ENCODE measurements at places on chromosomes 6 and 20. TPM values are rescaled to one million over a fixed set of nuclear protein-coding genes. Genes with fewer than 3 reads are reported as not detected.

- no peak for DNase-seq
- no peak overlapping the region for H3K27ac ChIP-seq
- no peaks in the 10 kb centered on the region for H3K36me3 ChIP-seq
- peaks cover 2% of the 10 kb centered on the region for H3K27me3 ChIP-seq
- H3K4me3 ChIP-seq = no peak overlapping the region
- H3K4me1 ChIP-seq = no peaks in the 10 kb centered on the region
Measured at GRCh38 chr6:14488180-14488579, 370.6 kb downstream of the CD83 start.

DNA sequence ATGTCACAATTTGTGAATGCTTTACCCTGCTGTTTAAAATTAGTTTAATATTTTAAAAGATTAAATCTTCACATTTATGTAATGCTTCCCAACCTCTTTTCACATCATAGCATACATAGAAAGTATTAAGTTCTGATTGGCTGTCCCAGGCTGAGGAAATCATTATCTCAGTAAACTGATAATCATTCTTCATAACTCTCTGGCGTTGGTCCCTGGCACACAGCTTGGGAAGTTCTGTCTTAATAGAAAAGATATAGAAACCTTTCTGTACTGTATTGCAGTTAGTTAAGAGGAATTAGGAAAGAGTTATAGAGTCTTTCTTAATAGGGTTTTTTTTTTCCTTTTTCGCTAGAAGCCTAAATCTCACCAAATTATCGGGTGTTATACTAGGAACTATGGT is 85.4 kb downstream of the CBFA2T2 start:
- H3K27me3 ChIP-seq = no peaks in the 10 kb centered on the region
- DNase-seq = no peak
- H3K4me3 ChIP-seq = no peak overlapping the region
- peaks cover 37% of the 10 kb centered on the region for H3K4me1 ChIP-seq

DNA sequence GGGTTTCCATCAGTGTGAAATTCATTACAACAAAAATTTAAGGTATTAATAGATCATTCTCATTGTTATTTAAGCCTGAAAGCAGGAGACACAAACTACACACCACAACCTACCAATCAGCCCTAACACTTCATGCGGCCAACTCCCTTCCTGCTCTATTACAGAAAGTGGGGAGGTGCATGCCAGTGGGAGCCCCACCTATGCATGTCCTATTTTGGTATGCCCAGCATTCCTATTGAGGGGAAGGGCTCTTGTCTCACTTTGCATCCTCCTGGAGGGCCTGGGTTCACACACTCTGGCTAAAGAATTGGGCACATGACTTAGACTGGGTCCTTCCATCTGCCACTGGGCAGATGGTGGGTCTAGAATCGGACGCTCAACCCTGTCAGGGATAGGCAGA is 450.0 kb downstream of the PTPRT start:
- no peak overlapping the region for H3K27ac ChIP-seq
- no peak for DNase-seq
- no peaks in the 10 kb centered on the region for H3K27me3 ChIP-seq
- no peak overlapping the region for H3K4me3 ChIP-seq

DNA sequence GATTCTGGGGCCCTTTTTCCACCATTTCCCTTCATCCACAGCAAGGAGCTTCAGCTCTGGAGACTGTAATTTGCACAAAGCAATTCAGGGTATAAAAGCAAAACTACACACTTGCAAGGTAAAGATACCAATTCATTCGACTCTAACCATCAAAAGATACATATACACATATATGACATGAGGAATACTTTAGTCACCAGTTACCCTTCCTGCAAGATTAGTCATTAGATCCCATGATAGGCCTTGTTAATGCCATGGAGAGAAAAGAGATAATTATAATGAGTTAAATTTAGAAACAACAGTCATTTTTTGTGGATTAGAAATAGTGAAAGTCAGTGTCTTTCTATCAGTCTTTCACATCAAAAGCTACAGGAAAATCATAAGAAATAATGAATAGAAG is 204.2 kb downstream of the KCNQ5 start:
- DNase-seq = no peak
- no peak overlapping the region for H3K4me3 ChIP-seq
- peaks cover 12% of the 10 kb centered on the region for H3K4me1 ChIP-seq
- no peak overlapping the region for H3K27ac ChIP-seq
- peaks cover 2% of the 10 kb centered on the region for H3K36me3 ChIP-seq
- no peaks in the 10 kb centered on the region for H3K27me3 ChIP-seq

- H3K4me1 ChIP-seq = no peaks in the 10 kb centered on the region
- H3K27me3 ChIP-seq = peaks cover 69% of the 10 kb centered on the region
- no peak for DNase-seq
- H3K27ac ChIP-seq = no peak overlapping the region
- H3K36me3 ChIP-seq = no peaks in the 10 kb centered on the region
- no peak overlapping the region for H3K4me3 ChIP-seq
Measured at GRCh38 chr6:41325446-41326066, 9.9 kb upstream of the NCR2 start.

- H3K4me1 ChIP-seq = no peaks in the 10 kb centered on the region
- no peak for DNase-seq
- H3K27ac ChIP-seq = no peak overlapping the region
- no peaks in the 10 kb centered on the region for H3K36me3 ChIP-seq
Measured at GRCh38 chr6:48933136-48933535, 529.9 kb downstream of the MMUT start.

GRCh38 chr20:18377896-18378481 is 88.8 kb downstream of the DZANK1 start:
- no peak overlapping the region for H3K4me3 ChIP-seq
- no peaks in the 10 kb centered on the region for H3K36me3 ChIP-seq
- H3K27me3 ChIP-seq = peaks cover 18% of the 10 kb centered on the region
- H3K4me1 ChIP-seq = no peaks in the 10 kb centered on the region
- no peak overlapping the region for H3K27ac ChIP-seq

- H3K36me3 ChIP-seq = peaks cover 16% of the 10 kb centered on the region
- H3K27ac ChIP-seq = no peak overlapping the region
- H3K4me1 ChIP-seq = peaks cover 15% of the 10 kb centered on the region
- no peak overlapping the region for H3K4me3 ChIP-seq
Measured at GRCh38 chr6:56996401-56996800, 41.5 kb downstream of the BEND6 start.

DNA sequence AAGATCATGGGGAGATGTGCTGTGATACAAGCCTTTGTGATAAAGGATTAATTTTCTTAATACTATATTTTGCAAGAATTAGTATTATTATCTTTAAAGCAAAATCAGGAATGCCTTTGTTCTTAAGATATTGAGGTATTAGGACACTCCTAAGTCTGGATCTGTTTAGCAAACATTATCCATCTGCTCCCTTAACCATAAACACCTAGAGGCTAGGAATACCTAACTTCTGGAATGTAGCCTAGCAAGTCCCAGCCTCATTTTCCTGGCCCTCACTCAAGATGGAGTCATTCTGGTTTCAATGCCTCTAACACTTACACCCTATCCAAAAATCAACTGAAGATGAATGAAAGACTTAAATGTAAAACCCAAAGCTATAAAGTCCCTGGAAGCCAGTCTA is 106.3 kb upstream of the GJE1 start:
- peaks cover 3% of the 10 kb centered on the region for H3K36me3 ChIP-seq
- peaks cover 19% of the 10 kb centered on the region for H3K4me1 ChIP-seq
- no peak overlapping the region for H3K4me3 ChIP-seq

GRCh38 chr20:46870041-46870440 is 24.6 kb upstream of the EYA2 start:
- no peak overlapping the region for H3K4me3 ChIP-seq
- peaks cover 1% of the 10 kb centered on the region for H3K36me3 ChIP-seq
- peaks cover 43% of the 10 kb centered on the region for H3K27me3 ChIP-seq

- H3K4me1 ChIP-seq = peaks cover 26% of the 10 kb centered on the region
- no peak for DNase-seq
- no peak overlapping the region for H3K4me3 ChIP-seq
- H3K27me3 ChIP-seq = no peaks in the 10 kb centered on the region
- H3K27ac ChIP-seq = peak overlapping the region; percentile 13
- H3K36me3 ChIP-seq = peaks cover 54% of the 10 kb centered on the region
Measured at GRCh38 chr6:17640477-17640917, 40.4 kb downstream of the FAM8A1 start.

DNA sequence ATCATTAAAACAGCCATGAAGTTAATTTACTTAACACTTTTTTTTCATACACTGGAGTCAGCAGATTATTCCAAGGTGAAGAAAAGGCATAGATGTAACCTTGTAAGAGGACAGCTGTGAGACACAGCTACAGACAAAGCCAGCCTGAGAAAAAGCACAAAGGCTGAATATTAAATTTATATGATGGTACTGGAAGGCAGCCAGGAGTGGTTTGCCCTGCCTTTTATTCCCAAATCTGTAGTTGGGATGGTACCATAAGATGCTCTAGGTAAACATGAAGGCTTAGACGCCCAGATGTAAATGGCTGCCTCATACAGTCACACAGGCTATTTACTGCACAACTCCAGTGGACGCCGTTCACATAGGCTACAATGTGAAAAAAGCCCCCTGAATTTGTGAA is 42.1 kb upstream of the LOC128125822 start:
- H3K4me3 ChIP-seq = no peak overlapping the region
- H3K36me3 ChIP-seq = no peaks in the 10 kb centered on the region
- peaks cover 15% of the 10 kb centered on the region for H3K4me1 ChIP-seq
- DNase-seq = no peak
- H3K27me3 ChIP-seq = peaks cover 2% of the 10 kb centered on the region
- H3K27ac ChIP-seq = no peak overlapping the region

DNA sequence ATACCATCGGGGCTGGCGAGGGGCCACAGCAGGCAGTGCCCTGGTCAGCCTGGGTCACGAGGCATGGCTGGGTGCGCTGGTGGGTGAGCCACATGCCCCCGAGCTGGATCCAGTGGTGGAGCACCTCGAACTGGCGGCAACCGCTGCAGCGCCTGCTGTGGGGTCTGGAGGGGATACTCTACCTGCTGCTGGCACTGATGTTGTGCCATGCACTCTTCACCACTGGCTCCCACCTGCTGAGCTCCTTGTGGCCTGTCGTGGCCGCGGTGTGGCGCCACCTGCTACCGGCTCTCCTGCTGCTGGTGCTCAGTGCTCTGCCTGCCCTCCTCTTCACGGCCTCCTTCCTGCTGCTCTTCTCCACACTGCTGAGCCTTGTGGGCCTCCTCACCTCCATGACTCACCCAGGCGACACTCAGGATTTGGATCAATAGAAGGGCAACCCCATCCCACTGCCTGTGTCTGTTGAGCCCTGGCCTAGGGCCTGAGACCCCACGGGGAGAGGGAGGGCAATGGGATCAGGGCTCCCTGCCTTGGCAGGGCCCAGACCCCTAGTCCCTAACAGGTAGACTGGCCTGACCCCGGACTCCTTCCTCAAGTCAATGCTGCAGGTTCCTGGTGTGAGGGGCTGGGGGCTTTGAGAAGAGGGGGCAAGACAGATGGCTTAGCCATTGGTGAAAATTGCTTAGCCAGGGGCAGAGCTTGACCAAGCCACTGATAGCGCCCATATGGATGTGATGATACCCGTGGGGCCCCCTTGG is 598 bp downstream of the TMEM239 start:
- H3K36me3 ChIP-seq = no peaks in the 10 kb centered on the region
- peak; percentile 83 for DNase-seq
- H3K4me3 ChIP-seq = no peak overlapping the region
- no peak overlapping the region for H3K27ac ChIP-seq
- H3K4me1 ChIP-seq = peaks cover 62% of the 10 kb centered on the region

DNA sequence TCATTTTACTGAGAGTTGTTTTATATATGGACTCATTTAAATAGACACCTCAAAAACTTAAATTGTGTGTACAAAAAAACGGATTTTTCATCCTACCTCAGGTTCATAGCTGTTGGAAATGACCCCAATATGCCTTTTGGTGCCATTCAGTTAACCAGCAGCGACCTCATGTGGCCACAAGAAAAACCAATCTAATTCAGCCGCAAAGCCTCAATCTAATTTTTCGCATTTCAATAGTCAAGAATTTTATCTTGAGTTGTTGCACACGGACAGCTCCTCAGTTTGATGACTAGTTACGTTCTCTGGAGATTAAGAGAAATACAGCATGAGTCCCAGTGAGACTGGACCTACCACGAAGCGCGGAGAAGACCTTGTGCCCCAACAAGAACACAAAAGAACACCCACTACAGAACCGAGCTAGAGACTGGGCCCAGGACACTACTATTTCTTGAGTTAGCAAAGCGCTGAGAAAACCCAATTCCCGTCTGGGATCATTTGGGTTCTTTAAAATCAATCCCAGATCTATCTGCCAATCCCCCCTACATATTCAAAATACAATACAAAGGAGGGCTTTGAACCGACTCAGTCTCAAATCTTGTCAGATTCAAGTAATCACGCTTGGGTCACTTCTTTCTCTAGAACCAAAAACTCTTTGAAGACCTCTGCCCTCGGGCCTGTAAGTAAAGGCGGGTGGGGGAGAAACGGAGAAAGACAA is 1.1 kb downstream of the TCP11 start:
- H3K4me1 ChIP-seq = peaks cover 16% of the 10 kb centered on the region
- no peaks in the 10 kb centered on the region for H3K36me3 ChIP-seq
- H3K27me3 ChIP-seq = no peaks in the 10 kb centered on the region
- no peak for DNase-seq

- H3K27ac ChIP-seq = no peak overlapping the region
- DNase-seq = no peak
- H3K36me3 ChIP-seq = no peaks in the 10 kb centered on the region
- H3K4me3 ChIP-seq = no peak overlapping the region
- H3K4me1 ChIP-seq = peaks cover 2% of the 10 kb centered on the region
Measured at GRCh38 chr6:11418290-11418905, 119.2 kb upstream of the TMEM170B start.

DNA sequence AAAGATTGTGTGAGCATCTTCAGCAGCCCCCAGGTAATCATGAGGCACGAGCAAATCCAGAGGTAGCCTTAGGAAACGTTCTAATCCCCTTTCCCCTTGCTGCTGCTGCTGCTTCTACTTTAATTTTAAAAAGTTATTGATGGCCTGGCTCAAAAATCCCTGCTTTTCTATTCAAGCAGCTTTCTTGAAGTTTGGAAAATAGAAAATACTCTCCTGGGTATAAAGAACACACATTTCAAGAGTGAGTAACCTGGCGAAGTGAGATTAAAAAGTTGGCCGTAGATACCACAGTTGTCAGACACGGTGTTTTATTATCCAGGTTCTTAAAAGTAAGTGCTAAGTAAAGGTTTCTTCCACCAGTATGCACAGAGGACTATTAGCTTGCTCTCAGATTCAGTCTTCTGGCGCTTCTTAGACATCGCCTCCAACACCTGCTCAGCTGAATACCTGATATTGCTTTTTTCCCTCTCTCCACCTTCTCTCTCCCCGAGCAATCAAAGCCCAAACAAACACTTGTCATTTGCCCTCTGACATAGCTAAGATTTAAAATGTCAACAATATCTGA is 150.7 kb downstream of the EDN3 start:
- no peaks in the 10 kb centered on the region for H3K27me3 ChIP-seq
- H3K27ac ChIP-seq = no peak overlapping the region
- no peaks in the 10 kb centered on the region for H3K36me3 ChIP-seq
- H3K4me1 ChIP-seq = peaks cover 42% of the 10 kb centered on the region

GRCh38 chr20:54122189-54122588 is 51.6 kb downstream of the CYP24A1 start:
- no peaks in the 10 kb centered on the region for H3K36me3 ChIP-seq

GRCh38 chr6:148389917-148390316 is 47.3 kb downstream of the SASH1 start:
- H3K27me3 ChIP-seq = no peaks in the 10 kb centered on the region
- H3K27ac ChIP-seq = no peak overlapping the region
- H3K36me3 ChIP-seq = peaks cover 16% of the 10 kb centered on the region
- H3K4me3 ChIP-seq = no peak overlapping the region

Gene MYB
- 0.86 TPM for total RNA-seq

Gene ENPP5
- not detected for total RNA-seq

Gene CFAP61
- not detected for total RNA-seq

Gene CLPSL1
- not detected for total RNA-seq

Gene SIRPB1
- total RNA-seq = 1.1 TPM

Gene MYLK2
- 0.10 TPM for total RNA-seq

Gene RCAN2
- total RNA-seq = 27.9 TPM

Gene BTN1A1
- total RNA-seq = not detected

Gene SIRPD
- total RNA-seq = not detected

Gene GPX5
- total RNA-seq = not detected

Gene SLCO4A1
- total RNA-seq = 1.5 TPM

Gene RIOK1
- 22.5 TPM for total RNA-seq

Gene OPN5
- total RNA-seq = not detected

Gene KCNK15
- 17.5 TPM for total RNA-seq

Gene NUS1
- 28.1 TPM for total RNA-seq

Data from osteocyte (in vitro differentiated cells).